ENCODE measurements at places on chromosomes 13 and 19. TPM values are rescaled to one million over a fixed set of nuclear protein-coding genes. Genes with fewer than 3 reads are reported as not detected.

The PTGIR gene
- not detected for total RNA-seq

The CAMSAP3 gene
- total RNA-seq = under 0.01 TPM

The IZUMO2 gene
- total RNA-seq = not detected

The PSG1 gene
- 0.13 TPM for total RNA-seq

The ZNF324B gene
- total RNA-seq = 6.0 TPM

The CLN5 gene
- total RNA-seq = 36.8 TPM

The SLC1A6 gene
- not detected for total RNA-seq

The NXNL1 gene
- not detected for total RNA-seq

The SHISA7 gene
- total RNA-seq = not detected

The KLK14 gene
- total RNA-seq = not detected

The RNASEH2B gene
- 14.5 TPM for total RNA-seq

DNA sequence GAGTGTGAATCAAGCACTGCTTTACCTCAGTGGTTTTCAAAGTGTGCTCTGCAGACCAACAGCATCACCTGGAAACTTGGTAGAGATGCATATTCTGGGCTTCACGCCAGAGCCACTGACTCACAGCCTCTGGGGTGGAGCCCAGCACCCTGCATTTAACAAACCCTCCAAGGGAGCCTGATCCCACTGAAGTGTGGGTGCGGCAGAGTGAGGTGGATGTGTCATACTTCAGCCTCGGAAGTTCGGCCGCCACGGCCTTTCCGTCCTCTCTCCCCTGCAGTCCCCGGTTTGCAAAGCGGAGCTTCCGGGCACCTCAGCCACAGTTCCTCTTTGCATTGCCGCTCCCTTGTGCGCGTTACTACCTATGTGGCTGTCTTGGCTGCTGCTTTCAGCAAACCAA, 33.3 kb upstream of the MICU2 start:
- no peak for DNase-seq

GRCh38 chr13:34752283-34752960, 189.6 kb upstream of the NBEA start:
- DNase-seq = no peak

DNA sequence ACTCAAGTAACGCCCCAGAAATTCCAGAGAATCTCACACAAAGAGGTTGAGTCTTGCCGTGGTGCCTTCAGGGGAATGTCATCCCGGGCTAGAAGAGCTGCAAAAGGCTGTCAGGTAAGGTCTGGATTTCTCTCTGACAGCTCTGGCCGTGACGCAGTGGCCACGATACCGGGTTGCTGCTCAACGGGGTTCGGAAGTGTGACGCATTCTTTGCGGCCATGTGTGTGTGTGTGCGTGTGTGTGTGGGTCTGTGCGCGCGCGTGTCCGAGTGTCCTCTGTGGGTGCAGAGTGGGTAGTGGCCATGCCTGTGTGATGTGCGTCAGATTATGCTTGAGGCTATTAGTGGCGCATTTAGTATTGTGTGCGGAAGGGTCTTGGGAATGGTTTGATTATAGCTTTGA, 306 bp downstream of the ZNF540 start:
- no peak for DNase-seq

DNA sequence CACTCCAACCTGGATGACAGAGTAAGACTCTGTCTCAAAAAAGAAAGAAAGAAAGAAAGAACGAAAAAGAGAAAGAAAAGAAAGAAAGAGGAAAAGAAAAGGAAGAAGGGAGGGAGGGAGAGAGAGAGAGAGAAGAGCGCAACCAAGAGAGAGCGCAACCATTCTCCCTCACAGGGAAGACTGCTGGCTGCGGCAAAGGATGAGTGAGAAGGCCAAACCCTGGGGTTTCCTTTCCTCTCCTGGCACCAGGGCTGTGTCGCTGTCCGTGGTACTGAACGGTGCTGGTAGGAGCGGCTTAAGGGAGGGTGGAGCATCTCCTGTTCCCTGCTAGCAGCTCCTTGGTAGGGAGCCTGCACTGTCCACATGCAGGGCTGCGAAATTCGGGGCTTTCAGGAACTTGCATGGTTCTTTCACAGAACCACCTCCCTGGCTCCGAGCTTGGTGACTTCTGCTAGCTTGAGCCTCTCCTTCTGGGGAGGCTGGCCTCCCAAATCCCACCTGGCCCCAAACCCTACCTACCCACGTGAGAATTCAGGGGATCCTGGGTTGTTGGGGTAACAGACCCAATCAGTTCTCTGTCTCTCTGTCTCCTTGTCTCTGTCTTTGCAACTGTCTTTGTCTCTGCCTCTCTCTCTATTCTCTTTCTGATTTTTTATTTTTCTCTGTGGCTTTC, 51.1 kb upstream of the ZNRF4 start:
- DNase-seq = peak; percentile 33

GRCh38 chr13:95420501-95420900, 119.2 kb upstream of the ABCC4 start:
- no peak for DNase-seq

- DNase-seq = no peak
These were observed 9.4 kb downstream of the SIRT6 start for GRCh38 chr19:4172861-4173473.

DNA sequence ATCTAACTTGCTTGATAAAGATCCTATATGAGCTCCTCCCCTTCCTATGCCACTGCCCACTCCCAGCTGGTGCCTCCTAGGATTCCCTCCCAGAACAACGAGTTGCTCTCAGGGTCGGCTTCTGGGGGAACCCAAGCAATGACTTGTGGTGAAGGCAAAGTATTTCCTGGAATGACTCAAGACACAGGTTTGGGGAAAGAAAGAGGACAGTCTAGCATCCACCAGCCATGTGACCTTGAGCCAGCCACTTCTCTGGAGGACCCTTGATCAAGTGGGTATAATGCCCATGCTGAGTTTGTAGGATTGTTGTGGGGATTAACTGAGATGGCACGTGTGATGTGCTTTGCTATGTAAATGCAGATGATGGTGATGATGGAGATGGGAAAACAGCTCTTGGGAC, 33.0 kb downstream of the MBD3L2B start:
- DNase-seq = no peak

DNA sequence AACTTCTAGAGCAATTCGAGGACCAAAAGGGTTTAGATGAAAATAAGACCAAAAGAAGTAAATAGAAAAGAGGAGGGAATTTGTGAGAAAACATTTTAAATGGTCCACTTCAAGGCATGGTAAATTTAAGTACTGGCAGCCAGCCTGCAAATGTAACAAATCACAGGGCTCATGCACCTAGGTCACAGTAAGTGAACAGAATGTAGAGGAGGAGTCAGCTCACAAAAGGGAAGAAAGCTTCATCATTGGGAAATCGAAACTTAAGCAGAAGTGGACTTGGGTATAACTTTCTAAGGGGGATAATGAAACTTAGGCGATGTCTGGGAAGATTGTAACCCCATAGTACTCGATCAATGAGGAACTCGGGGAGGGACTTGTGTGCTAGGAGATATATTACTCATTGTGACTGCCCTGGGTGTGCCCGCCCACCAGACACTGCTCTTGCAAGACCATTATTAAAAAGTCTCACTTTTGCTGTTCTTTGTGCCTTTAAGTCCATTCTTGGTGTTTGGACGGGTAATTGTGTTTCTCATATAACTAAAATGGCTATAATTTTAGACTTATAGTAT, 1053.6 kb upstream of the MIR17HG start:
- DNase-seq = no peak

DNA sequence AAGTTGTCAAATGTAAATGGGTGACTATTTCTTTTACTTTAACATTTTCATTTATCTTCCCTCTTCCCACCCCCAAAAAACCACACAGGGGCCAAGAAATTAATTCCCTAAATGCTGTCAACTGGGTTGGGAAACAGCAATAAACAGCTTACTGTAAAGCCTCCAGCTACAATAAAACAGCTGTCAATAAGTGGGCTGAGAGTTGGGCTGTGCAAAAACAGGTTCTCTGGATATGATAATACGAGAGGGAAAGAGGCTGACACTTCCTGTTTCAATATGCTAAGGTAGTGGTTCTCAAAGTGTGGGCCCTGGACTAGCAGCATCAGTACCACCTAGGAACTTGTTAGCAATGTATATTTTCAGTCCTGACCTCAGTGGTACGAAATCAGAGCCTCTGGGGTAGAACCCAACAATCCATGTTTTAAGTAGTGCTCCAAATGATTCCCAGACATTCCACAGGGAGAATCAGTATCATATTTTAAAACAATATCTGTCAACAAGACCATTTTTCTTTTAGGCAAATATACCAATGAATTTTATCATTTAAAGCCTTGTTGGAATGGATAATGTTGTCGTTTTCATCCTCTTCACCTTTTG, 8.4 kb downstream of the PCDH9 start:
- DNase-seq = no peak

- DNase-seq = no peak
These were observed 193.9 kb upstream of the RNF113B start for GRCh38 chr13:98370806-98371515.

DNA sequence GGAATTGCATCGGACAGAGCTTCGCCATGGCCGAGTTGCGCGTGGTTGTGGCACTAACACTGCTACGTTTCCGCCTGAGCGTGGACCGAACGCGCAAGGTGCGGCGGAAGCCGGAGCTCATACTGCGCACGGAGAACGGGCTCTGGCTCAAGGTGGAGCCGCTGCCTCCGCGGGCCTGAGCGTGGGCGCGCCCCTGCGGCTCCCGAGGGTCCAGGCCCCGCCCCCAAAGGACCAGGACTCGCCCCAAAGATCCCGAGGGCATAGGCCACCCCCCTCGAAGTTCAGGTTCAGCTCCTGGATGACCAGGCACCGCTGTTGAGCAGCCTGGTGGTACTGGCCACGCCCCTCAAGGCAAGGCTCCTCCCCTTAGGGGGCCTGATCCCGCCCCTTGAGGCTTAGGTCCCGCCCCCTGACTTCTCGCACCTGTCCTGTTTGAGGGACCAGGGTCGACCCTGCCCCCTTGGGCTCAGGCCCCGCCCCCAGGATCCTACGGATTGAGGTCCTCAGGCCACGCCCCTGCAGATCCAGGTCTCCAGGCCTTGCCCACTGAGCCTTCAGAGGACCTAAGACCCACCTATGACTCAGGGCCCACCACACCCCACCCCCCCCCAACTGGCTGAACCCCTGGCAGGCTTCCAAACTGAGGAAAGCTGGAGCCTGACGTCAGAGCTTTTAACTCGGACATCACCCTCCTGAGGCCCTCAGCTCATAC, 43.1 kb downstream of the CYP4F22 start:
- DNase-seq = peak; percentile 28

DNA sequence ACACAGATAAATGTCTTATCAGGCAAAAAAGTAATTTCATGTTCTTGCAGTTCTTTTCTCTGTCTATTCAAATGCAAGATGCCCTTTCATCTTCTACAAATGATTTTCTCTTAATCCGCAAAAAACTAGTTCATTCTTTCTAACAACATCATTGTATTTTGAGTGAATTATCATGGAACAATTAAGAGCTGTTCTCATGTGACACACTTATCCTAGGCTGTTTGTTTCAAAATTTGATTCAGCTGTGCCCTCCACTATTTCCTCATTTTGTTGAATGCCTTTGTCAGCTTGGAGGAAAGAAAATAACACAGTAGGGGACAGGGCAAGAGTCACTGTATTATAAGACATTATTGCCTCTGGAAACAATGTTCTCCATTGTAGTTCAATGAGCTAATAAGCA, 396.9 kb downstream of the KCTD12 start:
- DNase-seq = no peak

DNA sequence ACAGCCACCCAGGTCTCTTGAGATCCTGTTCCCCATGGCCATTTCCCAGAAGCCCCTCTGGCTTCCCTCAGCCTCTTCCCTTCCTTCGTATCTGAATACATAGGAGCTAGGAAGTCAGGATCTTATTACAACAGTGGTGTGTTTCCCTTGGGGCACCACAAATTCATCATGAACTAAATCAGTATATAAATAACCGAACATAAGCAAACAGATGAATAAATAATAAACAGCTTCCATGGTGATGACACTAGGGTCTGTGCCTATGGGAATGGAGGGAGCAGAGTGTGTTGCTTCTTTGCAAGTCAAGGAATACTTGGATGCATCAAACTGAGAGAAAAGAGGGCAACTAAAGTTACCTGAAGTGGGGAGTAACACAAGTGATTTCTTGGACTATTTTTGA, 527.6 kb downstream of the LMO7 start:
- DNase-seq = no peak

DNA sequence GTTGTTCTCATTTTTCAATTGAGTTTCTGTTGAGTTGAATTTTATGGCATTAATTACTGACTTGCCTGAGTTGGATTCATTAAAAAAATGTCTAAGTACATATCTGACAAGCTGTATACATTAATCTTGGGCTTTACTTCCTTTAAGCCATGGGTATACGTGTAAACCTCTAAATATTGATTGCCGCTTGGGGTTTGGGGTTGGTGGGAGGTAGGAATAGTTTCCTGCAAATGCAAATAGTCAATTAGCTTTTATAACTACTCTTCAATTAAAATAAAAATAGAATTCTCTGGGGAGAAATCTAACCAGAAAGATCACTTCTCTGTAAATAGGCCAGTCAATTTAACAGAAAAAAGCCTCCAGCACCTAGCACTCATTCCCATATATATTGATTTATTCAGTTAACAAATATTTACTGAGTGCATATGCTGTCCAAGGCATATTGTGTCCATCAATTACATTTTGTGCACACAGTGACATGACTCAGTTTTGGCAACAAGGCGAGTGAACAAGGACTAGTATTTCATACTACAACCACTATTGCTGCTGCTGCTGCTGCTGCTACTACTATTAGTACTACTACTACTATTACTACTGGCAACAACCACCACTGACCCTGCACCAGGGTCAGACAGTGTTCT, 306.8 kb downstream of the RFC3 start:
- DNase-seq = no peak

DNA sequence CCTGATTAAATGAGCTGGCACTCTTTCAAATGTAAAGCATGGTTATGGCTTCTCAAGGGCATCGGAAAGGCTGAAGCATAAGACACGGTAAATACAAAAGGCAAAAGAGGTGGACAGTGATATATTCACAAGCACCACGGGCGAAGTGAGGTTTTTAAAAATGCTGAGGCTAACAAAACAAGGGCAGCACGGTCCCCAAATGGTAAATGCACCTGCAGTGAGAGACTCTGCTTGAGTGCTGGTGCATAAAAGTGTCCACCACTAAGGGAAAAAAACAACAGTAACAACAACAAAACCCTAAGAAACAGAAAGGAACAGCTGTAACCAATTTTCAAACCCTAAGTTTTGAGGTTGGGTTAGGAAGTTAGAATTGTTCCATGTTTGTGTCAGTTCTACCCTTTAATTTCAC, 234.9 kb downstream of the PCDH9 start:
- DNase-seq = no peak

DNA sequence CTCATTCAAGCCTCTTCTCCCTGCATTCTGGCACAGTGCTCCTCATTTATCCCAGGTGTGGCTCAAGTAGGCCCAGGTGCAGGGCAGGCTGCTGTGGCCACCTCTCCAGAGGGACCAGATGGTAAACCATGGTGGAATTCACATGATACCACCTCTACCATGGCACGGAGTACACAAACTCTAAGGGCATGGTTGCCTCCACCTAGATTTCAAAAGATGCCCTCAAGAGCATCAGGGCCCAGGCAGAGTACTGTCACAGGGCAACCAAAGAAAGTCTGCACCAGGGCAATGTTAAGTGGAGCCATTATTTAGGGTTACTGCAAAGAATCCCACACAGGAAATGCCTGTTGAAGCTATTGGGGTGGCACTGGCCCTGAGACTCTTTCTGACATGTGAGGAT, 647.1 kb upstream of the MIR17HG start:
- no peak for DNase-seq
